Ecto neural progenitor cell (in vitro differentiated cells): ENCODE measurements at places on chromosomes 6 and 20.

GRCh38 chr6:35197196-35197595, 16.6 kb upstream of the SCUBE3 start:
- no peak for DNase-seq

DNA sequence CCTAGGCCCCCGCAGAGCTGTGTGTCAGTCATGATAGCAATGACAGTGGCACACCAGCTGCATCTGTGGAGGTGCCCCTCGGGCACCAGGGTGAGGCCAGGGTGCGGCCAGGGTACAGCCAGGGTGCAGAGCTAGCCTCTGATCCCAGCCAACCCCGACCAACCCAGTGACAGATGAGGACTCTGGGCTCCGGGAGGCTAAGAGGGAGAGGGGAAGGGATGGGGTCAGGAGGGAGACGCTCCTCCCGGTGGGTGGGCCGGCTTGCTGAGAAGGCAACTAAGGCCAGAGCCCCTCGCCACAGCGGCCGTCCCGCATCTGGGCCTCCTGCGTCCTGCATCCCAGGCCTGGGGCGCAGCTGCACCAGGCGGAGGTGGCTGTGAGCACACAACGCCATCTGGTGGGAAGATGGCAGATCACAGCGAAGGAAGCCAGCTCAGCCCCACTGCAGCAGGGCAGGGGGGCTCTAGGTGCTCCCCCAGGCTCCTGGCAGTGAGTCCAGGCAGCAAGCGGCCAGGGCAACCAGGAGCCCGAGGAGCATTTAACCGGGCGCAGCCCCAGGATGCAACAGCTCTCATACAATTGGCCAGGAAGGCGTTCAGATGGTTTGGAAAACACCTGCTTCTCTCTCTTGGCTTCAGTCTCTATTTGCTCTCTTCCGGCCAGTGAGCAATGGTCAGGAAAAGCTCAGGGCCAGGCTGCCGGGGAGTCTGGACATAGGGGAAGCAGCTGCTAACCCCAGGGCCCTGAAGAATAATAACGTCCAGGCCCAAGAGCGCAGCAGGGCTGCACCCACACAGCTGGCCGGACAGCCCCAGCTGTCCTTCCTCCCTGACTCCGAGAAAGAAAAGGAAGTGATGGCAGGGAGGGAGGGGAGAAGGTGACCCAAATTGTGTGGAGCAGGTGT, 169.4 kb downstream of the TAF4 start:
- DNase-seq, result peak; percentile 80

DNA sequence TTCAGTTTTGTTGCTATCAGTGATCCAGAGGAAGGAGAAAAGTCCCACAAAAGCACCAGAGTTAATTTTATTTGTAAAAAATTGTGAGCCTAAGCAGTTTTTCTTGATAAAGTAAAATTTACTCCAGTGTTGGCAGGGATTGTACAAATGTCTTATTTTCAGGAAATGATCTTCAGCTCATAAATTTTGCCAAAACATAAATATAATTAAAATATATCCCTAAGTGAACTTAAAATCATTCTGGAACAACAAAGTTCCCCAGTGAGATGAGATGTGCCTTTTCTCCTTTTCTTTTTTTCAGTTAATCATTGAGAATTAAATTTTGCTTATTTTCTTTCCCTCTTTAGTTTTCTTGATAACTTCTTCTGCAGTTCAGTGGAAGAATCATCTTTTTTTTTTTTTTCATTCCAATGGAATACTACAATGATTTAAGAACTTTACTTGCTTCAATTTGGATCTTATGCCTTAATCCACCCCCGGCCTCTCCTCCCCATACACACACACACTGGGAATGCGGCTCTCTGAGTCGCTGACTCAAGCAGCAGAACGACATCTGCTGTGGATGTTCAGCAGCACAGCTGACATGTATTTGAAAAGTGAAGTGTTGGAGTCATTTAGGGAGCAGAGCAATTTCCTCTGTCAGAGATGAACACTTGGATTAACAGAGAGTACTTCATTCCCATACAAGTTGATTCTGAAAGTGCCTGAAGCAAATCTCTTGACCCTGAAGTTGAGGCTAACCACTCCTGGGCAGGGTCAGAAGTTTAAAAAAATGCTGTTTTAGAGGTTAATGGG, 27.7 kb upstream of the LAMA4 start:
- no peak for DNase-seq

- no peak for DNase-seq
These were observed 30.7 kb upstream of the NT5E start for GRCh38 chr6:85419046-85419759.

DNA sequence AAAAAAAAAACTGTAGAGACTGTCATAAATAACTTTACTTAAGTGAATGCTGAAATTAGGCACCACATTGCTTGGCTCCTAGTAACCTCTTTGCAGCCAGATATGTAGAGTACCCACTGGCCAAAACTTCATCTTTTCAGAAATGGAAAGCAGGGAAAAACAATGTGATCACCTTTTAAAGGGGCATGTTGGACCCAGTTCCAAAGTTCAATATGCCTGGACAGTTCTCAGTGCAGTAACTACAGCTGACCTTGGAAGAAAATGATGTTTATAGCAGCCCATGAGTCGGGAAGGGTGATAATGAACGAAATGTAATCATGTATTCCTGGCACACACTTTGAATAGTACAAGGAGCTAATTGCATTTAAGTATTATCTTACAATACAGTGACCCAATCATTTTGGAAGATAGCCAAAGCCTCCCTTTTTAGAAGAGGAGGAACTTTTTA, 93.6 kb upstream of the TAB2 start:
- DNase-seq, result no peak

DNA sequence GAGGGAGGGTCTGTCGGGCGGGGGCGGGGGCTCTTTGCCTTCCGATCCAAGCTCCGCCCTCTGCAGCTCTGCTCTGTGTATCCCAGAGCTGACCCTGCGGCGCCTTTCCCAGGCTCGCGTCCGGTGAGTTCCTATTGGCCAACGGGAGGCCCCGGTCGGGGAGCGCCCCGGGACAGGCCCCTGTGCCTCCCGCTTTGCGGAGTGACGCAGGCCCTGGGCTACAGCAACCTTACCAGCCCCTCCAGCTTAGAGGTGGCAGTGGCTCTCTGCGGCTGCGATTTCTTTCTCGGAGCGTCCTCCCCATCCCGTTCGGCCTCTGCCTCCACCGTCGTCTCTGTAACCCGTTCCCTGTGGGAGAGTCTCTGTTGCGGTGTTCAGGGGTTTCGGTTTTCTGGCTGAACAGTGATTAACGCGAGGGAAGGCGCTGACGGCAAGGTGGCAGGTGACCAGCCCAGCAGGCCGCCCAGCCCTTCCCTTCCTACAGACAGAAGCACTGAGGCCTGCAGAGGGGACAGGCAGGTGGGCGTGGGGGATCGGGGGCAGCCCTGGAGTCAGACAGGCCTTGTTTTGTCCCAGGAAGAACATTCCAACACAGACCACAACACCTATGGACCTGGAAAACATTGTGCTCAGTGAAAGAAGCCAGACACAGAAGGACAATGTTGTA, 18.1 kb upstream of the CEBPB start:
- DNase-seq, result peak; percentile 90

DNA sequence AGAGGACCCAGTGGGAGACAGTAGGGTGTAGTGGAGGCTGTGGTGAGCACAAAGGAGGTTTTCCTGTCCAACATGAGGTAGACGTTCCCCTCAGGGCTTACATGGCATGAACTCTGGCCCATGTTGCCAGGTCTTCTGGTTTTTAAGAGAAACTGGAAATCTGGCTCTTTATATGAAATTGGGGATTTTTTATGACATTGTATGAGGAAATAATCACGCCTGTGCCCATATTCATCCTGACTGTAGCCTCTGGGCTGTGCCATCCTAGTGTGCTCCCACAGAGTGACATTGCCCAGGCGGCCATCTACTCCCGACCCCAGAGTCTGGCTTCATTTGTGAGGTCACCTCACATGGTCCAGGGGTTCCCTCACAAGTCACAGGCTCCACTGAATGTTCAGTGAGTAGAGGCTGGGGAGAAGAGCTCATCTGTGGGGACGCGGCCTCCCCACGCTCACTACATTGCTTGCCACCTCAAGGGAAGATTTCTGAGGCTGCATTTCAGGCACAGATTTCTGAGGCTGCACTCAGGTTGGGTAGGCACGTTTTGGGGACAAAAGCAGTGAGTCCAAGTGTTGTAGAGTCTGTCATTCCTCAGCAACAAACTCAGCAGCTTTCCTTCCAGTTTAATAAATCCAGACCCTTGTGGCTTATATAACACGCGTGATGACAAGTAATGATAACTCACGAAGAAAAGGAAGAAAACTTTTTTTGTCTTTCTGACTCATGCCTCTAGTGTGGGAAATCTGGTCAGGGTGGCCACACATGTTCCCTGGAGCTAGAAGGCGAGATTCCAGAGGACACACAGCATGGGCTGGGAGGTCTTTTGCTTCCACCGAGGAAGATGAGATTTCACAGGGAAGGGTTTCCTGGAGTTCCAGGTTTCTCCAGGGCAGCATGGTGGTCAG, 41.7 kb downstream of the SLC24A3 start:
- no peak for DNase-seq

DNA sequence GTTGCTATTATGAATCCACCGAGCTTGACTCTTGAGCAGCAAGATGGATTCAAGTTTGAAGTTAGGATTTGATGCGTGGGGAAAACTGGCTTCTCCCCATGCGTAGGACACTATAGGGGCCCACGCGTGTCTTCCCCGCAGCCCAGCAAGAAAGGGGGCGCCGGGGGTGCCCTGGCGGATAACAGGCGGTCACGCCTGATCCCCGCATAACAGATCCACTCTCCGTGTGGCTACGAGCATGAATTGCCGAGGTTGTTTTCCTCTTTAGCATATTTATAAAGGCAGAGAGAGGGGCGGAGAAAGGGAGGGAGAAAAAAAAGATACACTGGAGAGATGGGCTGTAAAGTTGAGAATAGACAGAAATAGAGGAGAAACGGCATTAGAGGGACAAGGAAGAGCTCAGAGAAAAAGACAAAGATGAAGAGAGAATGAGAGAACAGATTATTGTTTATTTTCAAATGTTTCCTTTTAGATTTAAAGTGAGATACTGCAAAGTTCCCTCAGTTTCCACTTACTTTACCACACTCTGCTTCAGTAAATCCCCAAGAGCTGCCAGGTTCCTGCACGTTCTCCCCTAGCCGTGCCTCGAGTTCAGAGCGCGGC, 32.0 kb downstream of the TFAP2A start:
- no peak for DNase-seq

GRCh38 chr6:120055071-120055470, 705.5 kb upstream of the MAN1A1 start:
- no peak for DNase-seq

DNA sequence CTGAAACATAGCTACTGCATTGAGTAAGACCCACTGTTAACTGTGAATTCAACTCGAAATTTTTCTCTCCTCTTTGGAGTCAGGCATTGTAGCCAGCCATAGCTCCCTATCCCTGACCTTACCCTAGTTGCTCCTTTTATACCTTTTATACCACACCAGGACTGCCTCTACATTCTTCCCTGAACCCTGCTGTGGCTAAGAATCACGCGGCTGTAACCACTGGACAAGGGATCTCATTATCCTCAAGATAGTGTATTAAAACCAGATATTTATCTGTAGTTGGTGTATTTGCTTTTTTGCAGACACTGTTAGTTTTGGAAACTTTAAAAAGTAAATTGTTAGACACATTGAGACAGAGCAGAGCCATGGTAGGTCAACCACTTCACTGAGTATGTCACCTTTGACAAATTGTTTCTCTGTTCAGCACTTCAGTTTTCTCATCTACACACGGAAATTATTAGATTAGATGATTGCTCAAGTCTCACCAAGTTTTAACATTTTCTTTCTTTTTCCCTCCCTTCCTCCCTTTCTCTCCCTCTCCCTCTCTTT, 171.9 kb upstream of the PRND start:
- DNase-seq, result no peak

DNA sequence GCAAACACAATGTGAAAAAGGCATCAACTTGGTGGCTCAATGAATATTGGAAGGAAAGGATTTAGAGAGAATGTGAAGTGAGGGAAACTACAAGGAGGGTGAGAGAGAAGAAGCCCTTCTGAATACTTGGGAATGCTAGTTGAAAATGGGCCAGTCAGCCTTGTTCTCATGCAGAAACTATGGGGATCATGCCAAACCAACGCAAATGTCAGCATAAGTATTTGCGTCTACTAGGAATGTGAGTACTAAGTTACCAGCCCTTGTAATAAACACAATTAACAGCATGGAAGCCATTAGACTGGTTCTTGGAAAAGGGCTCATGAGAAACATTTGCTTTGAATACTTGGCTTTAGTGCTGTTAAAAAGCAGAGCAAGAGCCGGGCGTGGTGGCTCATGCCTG, 54.9 kb upstream of the AIG1 start:
- no peak for DNase-seq

DNA sequence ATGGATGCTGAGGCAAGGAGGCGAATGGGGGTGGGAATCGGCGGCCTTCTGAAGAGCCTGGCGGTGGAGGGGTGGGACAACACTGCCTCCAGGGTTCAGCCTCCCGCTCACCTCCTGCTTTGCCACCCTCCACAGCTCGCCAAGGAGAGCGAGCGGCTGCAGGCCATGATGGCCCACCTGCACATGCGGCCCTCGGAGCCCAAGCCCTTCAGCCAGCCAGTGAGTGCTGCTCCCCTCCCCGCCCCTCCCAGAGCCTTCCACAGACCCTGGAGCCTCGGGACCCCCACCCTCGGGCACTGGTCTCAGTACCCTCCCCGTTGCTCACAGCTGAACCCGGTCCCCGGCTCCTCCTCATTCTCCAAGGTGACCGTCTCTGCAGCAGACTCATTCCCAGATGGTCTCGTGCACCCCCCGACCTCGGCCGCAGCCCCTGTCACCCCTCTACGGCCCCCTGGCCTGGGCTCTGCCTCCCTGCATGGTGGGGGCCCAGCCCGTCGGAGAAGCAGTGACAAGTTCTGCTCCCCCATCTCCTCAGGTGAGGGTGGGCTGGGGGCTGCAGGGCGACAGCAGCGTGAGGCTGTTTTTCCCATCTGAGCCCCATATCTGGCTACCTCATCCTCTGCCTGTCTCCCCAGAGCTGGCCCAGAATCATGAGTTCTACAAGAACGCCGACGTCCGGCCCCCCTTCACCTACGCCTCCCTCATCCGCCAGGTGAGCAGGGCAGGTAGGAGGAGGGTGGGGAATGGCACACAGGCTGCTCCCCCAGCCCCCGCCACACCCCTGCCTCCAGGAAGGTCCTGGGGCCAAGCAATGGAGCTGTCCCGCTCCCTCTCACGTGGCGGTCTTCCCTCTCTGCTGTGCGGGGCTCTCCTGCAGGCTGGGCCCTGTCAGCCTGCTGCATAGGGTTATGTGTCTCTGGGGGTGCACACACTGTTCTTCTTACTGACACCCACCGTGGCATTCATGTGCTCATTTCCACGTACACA, 43.7 kb downstream of the FOXP4 start:
- DNase-seq, result no peak

DNA sequence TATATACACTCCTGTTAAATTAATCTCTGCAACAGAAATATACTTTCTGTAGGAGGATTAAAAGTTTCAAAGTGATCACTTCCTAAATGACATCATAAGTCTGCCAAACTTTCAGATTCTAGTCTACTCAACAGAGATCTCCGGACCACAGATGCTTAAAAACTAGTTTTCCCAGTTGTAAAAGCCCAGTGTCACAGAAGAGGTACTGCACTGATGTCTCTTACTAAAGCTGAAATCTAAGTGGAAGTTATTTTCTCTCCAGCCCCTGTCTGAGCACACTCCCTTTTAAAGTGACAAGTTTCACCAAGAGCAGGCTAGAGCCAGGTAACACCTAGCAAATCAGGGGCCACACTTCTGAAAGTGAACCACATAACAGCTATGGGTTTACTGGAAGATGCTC, 71.6 kb upstream of the DST start:
- DNase-seq, result no peak
